ENCODE measurements at places on chromosomes 16 and 17.

DNA sequence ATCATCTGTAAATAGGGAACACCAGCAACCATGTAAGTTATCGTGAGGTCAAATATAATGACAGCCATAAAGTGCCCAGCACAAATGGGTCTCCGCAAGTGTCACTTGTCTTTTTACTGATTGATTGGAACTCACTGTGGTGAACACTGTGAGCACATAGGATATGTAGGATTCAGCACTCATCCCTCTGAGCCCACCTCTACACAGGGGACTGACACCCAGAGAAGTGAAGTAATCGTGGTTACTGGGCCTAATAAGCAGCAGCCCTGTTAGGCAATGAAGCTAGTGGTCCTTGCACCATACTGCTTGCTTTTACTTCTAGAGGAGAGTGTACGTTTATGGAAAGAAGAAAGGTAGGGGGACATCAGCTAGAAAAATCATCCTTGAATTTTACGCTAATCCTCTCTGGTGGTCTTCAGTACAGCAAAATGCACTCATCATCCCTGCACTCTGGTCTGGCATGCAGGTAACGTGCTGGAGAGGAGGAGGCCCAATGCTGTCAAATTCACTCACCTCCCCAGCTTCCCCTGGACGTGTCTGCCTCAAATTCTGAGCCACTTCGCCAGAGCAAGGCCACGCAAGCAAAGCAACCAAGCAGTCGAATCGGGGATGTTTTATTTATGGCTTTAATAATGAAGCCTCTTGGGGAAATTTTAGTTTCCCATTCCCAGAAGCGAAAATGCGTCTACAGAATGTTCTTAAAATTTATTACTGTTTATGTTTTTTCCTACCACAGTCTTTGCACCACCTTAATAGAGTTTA is 74.7 kb downstream of the YPEL2 start:
- no peak for DNase-seq

GRCh38 chr16:21952040-21952792 is 945 bp upstream of the UQCRC2 start:
- peak; percentile 83 for DNase-seq

DNA sequence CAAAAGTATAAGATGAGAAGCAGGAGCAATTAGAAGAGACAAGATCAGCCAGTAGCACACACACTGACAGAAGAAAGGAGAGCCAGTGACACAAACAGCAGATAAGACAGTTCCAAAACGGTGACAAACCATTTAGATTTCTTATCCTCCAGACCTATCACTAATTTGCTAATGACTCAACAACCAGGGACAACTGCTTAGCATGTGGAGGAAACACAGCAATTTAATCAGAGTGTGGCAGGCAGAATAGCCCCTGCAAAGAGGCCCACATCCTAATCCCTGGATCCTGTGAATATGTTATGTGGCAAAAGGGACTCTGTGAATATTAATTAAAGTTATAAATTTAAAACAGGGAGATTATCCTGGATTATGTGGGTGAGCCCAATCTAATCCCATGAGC is 81.1 kb downstream of the CACNG1 start:
- DNase-seq, result peak; percentile 3

DNA sequence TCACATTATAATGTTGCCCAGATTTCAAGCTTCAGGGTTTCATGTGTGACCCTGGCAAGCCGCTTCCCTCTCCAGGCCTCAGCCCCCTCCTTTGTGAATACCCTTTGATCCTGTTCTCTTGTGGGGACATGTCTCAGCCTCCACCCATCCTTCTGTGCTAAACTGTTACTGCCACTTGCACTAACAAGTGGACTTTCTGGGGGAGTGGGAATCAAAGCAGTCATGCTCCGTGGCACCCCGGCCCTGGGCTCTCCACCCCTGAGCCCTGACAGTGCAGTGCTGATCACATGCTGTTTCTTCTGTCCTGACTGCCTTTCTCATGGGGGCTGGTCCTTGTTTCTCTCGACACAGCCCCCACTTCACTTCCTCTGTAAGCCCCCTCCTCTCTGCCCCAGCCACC is 9.7 kb upstream of the DCAF7 start:
- no peak for DNase-seq

- no peak for DNase-seq
Measured at GRCh38 chr17:6384481-6384880, 50.4 kb downstream of the AIPL1 start.

- no peak for DNase-seq
Measured at GRCh38 chr17:82966415-82966814, 113.0 kb upstream of the METRNL start.

GRCh38 chr17:58005031-58005727 is 1.9 kb downstream of the SRSF1 start:
- DNase-seq, result peak; percentile 77

- DNase-seq, result no peak
Measured at GRCh38 chr17:76878568-76878967, 10.4 kb downstream of the MGAT5B start.

- no peak for DNase-seq
Measured at GRCh38 chr16:61885343-61885742, 150.9 kb downstream of the CDH8 start.

- DNase-seq, result no peak
Measured at GRCh38 chr16:69554495-69554894, 11.3 kb upstream of the NFAT5 start.

- DNase-seq, result no peak
Measured at GRCh38 chr17:37088913-37089312, 140.2 kb downstream of the AATF start.

DNA sequence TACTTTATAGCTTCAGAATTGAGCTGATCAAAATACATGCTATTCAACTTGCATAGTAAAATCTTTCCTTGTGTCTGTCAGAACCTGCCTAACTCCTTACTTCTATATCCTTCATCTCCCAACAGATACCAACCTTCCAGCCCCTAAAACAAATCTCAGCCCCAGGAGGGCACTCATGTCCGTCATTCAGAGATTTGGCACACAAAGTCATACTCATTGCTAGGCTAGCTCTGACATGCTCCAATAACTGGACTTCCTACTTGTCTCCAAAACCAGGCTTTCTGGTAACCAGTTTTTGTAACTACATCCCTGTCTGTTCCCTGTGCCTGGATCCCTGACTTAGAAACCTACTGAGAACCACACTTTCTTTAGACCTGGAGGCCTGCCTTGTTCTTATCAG is 37.5 kb upstream of the DHX40 start:
- DNase-seq, result no peak

DNA sequence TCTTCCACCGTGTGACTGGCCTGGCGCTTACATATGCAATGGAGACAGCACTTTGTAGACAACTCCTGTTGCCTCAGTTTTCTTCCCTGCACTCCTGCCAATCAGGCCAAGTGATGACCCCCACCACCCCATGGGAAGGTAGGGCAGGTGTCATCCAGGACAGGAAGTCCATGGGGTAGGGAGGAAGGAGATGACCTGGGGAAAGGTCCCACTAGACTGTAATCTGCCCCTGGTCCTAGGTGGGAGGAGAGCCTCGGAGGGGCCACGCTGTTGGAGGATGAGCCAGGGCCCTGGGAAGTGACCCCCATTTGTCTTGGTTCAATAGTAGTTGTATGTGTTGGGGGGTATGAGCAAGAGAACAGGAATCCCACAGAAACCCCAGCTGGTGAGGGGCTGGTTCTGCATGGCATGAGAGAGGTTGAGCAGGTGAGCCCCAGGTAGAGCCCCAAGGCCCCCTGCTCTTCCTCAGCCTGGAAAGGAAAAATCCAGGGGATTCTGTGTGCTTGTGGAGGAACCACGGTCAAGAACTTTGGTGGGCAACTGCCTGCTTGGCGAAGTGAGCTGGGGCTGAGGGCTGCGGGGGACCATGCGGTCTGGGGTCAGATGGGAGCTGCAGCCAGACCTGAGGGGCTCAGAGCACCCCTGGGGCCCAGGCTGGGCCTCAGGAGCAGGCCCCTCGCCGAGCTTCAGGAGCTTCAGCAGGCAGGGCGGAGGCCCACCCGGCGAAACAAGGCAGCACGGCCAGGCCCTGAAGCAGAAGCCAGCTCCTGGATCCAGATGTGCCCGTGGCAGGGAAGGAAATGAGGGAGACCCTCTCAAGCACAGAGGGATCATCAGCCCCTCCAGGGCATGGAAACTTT is 50.7 kb downstream of the NT5M start:
- DNase-seq, result no peak

DNA sequence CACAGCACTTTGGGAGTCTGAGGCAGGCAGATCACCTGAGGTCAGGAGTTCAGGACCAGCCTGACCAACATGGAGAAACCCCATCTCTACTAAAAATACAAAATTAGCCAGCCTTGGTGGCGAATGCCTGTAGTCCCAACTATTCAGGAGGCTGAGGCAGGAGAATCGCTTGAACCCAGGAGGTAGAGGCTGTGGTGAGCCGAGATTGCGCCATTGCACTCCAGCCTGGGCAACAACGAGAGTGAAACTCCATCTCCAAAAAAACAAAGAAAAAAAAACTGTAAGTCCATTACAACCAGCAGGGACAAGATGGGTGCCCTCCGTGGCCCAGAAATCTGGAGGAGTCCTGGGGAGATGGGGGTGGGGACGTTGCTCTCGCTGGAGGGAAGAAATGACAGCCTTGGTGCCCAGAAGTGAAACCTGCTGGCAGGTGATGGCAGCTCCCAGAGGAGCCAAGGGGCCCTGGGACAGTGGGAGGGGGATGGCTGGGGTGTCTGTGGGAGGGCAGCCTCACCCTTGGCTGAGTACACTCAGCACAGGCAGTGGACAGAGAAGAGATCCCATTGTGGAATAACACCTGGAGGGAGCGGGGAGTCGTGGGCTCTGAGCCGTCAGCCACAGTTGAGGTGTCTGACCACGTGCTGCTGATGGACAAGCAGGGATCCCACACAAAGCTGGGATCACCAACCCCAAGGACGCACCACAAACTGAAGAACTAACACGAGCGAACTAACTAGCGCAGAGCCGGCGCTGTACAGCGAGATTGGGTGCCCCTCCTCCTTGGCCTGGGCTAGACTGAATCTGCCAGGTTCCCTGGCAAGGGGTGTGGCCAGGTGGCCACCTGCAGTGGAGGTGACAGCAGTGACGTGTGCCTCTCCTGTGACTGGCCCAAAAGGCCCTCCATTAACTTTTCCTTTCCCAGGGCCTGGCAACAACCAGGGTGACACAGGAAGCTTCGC is 46.9 kb upstream of the BAHCC1 start:
- DNase-seq, result no peak

DNA sequence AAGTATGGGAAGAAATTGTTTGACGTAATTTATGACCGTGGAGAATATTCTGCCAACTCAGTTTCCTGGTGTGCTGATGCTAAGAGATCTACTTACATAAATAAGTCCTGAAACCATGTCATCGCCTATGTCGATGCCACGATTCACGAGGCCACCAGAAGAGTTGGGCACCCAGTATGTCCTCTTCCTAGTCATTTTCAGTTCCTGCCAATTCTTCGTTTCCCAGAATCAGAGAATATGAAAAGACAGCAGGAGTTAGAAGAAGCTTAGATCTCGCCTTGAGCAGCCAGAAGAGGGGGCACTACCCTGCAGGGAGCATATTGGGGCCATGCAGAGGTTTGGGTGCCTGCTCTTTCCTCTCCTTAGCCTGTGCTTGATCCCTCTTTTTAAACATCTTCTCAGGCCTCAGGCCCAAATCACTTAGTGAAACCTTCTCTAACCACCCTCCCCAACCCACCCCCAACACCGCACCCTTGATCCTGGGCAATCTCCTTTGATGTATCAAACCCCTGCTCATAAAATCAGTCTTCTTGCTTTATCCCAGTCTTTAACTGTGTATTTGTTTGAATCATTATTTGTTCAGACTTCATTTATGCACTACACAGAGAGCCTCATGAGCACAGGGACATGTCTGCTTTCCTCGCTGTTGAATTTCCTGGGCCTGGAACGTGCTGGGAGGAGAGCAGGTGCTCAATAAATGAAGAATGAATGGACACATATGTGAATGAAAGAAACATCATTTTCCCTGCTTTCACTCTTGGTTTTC is 12.2 kb upstream of the LONP2 start:
- peak; percentile 37 for DNase-seq

- DNase-seq, result peak; percentile 16
Measured at GRCh38 chr17:44236444-44236991, 17.0 kb upstream of the UBTF start.

DNA sequence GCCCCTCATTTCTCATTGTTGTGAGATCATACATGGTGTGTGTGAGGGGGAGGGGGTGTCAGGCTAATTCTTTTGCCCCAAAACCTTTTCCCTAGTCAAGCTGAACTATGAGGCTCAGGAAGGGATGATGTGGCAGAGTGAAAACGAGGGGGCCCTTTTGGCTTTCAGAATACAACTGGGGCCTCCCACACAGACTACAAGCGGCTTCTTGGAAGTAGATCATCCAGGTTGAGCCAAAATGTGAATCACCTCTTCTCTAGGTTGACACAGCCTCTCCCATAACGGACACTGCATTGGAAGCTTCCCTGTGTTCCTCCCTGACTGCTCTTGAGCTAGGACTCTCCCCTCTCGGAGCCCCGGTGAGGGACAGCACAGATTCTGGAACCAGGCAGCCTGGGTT is 2.3 kb upstream of the ALKBH5 start:
- DNase-seq, result no peak

DNA sequence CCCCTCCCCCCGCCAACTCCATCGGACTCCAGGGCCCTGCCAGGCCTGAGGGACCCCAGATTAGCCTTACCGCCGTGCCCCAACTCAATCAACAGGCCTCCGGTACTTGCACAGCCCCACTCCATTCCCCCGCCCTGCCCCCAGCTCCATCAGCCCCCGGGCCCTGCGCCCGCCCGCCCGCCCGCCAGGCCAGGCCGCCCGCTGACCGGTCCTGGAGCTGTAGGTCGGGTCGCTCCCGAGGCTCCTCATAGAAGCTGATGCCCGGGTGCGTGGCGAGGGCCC is 308 bp downstream of the GTF3C1 start:
- no peak for DNase-seq

GRCh38 chr16:9203956-9204355 is 112.5 kb downstream of the HAPSTR1 start:
- no peak for DNase-seq

DNA sequence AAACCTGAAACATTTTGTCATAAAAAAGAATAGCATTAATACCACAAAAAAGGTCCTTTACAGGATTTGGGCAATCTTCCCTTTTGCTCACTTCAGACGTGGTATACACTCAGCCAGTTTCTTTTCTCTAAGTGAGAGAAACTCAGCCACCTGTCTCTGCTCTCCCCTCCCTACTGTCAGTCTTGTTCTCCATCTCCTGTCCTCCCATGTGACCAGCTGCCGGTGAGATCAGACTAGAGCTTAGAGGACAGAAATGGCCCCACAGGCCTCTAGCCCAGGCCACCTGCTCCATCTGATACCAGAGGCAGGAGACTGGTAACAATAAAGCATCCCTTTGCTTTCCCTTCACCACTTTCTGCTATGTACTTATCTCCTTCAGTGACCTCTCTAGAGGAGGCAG is 34.9 kb downstream of the CMC2 start:
- no peak for DNase-seq
